ENCODE measurements at places on chromosomes 16 and 17.

DNA sequence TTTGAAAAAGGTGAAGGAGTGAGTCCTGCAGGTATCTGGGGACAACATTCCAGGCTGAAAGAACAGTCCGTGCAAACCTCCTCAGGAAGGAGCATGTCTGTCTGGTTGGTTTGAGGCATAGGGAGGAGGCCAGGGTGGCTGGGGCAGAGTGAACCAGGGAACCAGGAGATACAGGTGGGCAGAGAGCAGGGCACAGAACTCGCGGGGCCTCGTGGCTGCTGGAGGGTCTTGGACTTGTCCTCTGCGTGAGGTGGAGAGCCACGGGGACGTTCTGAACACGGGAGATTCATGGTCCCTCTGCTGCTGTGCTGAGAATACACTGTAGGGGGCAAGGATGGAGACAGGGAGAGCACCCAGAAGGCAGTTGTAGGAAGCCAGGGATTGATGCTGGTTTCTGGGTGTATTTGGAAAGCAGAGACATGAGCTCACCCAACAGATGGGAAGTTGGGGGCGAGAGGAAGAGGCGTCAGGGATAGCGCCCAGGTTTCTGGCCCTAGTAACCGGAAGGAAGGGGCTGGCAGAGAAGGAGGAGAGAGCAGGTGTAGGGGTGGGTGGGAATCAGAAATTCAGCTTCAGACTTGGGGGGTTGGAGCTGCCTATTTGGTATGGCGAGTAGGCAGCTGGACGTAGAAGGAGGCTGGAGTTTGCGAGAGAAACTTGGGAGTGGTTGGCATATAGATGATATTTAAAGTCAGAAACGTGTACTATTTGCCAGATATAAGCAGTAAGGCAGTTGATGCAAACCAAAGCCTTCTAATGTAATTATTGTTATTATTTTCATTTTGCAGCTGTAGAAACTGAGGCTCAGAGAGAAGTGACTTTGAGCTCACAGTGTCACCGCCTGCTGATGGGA, at the start of gene CCL17:
Gene CCL17 (plus strand): TSS at position 803 of the 853 bp plus-strand sequence. CDS start 9,166 bp downstream, outside the sequence.
- DNase-seq = no peak

GRCh38 chr17:64531955-64532371, 25.2 kb downstream of the CEP95 start:
- peak; percentile 41 for DNase-seq

- no peak for DNase-seq
Measured at GRCh38 chr17:43219746-43220380, 8.2 kb downstream of the TMEM106A start.

- DNase-seq = no peak
Measured at GRCh38 chr17:44558710-44559633, 1.7 kb downstream of the FZD2 start.

- peak; percentile 81 for DNase-seq
Measured at GRCh38 chr17:45294506-45294905, 22.3 kb downstream of the MAP3K14 start.

GRCh38 chr16:57204675-57205074, 18.5 kb downstream of the RSPRY1 start:
- DNase-seq = no peak

GRCh38 chr17:21129023-21129681, 2.4 kb downstream of the DHRS7B start:
- peak; percentile 69 for DNase-seq

GRCh38 chr16:8346294-8346693, 244.0 kb downstream of the TMEM114 start:
- DNase-seq = no peak

DNA sequence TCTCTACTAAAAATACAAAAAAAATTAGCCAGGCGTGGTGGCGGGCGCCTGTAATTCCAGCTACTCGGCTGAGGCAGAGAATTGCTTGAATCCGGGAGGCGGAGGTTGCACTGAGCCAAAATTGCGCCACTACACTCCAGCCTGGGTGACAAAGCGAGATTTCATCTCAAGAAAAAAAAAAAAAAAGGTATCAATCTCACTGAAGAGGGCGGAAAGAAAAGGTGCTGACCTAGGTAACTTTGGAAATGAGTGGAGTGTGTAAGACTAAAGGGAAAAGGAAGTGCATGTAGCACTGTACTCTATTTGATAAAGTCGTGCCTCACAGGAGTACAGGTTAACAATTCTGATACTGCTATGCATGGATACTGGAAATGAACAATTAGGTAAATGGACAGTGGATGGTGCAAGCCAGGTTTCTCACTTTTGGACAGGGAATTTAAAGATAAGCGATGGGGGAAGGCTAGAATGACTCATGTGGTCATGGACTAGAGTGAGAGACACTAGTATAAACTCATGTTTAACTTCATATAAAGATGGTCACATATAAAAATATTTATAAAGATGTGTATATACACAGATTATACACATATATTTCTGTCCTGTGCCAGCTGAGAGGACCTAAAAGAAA, 142.9 kb downstream of the CDK5R1 start:
- DNase-seq = no peak

GRCh38 chr17:3761036-3761917, 37.6 kb downstream of the HASPIN start:
- no peak for DNase-seq

- DNase-seq = no peak
Measured at GRCh38 chr16:15033309-15033707, 22.6 kb downstream of the NTAN1 start.

- no peak for DNase-seq
Measured at GRCh38 chr17:57550016-57550415, 195.1 kb downstream of the CCDC182 start.

DNA sequence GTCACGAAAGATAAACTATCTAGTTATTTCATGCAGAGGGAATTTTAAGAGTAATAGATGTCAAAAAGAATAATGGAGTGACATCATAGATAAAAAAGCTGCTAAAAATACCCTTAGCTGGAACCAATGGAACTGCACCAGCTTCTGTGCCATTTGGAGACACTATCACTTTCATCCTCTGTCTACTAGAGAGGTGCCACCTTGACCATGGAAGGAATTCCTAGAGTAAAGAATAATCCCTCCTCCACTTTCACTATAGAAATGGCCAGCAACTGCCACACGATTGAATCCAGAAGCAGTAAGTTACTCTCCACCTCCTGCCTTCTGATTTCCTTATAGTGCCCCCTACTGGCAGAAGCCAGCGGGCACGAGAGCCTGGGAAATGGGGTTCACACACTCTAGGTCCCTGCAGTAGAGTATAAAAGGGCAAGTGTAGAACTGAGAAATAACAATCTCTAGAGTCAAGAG, 2.8 kb upstream of the ALDH3A2 start:
- DNase-seq = peak; percentile 30

DNA sequence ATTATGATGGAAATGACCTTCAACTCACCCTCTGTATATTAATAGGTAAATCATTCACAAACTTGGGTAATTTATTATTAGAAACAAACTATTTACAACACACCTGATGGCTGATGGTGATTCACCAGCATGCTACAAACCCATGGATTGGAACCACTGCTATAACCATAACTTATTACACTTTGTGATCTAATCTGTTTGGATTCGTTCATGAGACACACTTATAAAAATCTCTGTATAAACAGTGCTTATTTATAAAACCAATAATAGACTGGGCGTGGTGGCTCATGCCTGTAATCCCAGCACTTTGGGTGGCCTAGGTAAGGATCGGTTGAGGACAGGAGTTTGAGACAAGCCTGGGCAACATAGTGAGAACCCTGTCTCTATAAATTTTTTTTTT, 16.0 kb downstream of the SMIM36 start:
- DNase-seq = no peak

DNA sequence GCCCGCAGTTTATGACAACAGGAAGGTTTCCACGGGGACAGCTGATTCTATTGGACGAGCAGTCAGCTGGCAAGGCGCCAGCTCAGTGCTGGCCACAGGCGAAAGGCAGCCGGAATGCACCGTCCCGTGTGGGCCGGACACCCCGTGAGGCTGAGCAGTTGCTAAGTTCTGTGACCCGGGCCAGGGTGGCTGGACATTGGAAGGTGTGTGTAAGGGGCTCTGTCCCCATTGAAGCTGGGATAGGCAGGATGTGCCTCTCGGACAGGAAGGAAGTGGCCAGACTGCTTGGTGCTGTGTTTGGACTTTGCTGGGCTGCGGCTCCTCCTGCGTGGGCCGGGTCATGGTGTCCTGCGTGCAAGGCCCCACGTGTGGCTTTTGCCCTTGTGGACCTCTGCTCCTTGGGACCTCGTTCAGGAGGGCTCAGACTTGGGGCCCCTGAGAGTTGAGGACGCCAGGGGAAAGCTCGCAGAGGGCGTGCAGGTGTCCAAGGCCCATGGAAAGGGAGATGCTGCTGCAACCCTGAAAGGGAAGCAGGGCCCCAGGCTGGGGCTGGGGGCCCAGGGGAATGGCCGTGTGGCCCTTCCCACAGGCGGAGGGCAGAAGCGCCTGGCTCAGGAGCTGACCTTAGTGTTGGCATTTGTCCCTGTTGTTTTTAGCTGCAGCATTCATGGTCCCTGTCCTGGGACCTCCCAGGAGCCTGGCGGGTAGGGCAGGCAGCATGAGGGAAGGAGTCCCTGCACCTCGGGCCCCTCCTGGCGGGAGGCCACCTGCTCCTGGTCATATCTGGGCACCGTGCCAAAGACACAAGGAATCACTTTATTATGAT, 10.0 kb downstream of the BAIAP2 start:
- peak; percentile 60 for DNase-seq

DNA sequence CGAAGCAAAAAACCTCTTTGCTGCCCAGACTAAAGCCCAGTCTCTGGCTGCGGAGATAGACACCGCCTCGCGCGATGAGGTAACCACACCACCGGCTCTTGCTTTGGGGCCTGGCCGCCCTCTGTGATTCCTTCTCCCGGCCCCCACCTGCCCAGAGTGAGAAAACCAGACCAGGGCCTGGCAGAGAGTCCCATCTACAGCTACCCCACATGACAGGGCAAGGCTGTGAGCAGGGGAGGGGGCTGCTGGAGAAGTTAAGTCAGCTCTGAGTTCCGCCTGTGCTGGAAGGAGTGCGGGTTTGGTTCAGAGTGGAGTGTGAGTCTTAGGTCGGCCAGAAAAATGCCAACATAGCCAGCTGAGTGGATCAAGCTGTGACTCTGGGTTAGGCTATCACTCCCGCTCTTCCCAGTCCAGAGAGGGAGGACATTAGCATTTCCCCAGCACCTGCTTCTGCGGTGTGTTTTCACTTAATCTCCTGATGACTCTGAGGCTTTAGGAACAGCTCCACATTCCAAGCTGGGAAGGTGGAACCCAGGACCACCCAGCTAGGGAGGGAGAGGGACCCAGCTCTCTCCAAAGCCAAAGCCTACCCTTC, 139.0 kb downstream of the RAB11FIP4 start:
- no peak for DNase-seq

GRCh38 chr17:35521150-35521549, 16.3 kb downstream of the SLFN12L start:
- no peak for DNase-seq

GRCh38 chr17:1144162-1144561, 35.6 kb downstream of the ABR start:
- no peak for DNase-seq

DNA sequence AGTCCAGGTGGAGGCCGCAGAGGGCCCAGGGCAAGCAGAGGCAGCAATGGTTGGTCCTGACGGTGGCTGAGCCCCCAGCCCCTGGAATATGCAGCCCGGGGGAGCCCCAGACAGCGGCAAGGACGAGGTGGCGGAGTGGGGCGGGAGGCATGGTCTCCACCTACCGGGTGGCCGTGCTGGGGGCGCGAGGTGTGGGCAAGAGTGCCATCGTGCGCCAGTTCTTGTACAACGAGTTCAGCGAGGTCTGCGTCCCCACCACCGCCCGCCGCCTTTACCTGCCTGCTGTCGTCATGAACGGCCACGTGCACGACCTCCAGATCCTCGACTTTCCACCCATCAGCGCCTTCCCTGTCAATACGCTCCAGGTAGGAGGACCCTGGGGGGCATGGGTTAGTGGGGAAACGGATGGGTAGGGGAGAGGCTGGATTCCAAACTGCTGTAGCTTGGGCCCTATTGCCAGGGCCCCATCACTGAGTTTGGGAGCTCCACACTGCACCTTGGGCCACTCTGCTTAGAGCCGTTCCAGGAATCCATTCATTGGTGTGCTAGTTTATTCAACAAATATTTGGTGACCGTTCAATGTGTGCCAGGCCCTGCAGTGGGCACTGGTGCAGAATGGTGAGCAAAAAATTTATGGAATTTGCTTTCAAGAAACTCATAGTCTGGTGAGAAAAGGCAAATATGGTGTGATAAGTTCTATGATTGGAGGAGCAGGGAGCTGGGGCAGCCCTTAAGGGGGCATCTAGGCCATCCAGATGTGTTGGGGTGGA, 3.8 kb downstream of the RASL10B start:
- no peak for DNase-seq

DNA sequence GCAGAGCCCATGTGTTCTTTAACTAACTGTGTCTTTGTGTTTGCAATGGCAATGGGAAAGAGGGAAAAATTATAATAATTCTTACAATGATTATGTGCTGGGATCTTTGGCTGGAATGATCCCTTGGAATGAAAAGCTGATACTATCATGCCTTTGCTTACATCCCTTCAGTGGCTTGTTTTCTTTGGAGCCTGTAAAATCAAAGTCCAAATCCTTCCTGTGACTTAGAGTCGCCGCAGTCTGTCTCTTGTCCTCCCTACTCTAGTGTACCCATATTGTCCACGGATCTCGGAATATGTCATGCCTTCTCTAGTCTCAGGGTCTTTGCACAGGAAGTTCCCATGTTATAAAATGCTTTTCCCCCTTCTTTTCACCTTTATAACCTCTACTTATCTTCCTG, 111.7 kb upstream of the MAF start:
- no peak for DNase-seq

DNA sequence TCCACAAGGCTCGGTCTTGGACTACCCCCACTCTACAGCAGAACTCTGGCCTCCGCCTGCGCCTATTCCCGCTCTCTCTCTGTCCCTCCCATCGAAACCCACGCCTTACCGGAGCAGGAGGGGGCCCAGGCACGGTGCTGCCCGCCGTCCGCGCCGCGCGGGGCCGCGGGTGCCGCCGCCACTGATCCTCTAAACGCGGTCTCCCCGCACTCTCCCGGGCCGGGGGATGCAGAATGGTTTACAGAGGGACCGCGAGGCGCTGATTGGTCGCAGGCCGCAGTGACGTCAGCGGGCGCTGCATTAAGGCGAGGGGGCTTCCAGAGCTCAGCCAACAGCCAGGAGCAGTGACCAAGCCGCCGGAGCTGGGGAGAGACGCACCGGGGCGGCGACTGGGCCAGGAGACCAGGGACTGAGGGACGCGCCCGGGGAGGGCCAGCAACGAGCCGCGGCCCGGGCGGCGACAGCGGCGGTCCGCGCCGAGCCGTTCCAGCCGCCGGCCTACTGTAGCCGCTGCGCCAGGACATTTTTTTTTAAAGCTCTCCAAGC, 747 bp upstream of the LHX1 start:
- DNase-seq = no peak

DNA sequence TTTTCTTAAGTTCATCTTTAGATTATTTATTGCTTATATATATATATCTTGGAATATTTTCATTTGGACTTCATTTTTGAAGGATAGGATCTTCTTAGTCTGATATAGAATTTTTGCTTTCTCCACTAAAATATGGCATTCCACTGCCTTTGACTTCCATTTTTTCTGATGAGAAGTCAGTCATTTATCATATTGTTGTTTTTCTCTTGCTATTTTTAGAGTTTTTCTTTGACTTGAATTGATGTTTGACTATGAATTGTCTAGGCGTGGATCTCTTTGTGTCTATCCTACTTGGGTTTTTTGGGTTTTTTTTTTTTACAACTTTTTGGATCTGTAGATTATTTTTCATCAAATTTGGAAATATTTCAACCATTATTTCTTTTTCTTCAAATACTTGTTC, 67.7 kb downstream of the NLK start:
- no peak for DNase-seq

Measured in fibroblast of mammary gland (primary cell).